ENCODE measurements at places on chromosomes 2 and 18.

DNA sequence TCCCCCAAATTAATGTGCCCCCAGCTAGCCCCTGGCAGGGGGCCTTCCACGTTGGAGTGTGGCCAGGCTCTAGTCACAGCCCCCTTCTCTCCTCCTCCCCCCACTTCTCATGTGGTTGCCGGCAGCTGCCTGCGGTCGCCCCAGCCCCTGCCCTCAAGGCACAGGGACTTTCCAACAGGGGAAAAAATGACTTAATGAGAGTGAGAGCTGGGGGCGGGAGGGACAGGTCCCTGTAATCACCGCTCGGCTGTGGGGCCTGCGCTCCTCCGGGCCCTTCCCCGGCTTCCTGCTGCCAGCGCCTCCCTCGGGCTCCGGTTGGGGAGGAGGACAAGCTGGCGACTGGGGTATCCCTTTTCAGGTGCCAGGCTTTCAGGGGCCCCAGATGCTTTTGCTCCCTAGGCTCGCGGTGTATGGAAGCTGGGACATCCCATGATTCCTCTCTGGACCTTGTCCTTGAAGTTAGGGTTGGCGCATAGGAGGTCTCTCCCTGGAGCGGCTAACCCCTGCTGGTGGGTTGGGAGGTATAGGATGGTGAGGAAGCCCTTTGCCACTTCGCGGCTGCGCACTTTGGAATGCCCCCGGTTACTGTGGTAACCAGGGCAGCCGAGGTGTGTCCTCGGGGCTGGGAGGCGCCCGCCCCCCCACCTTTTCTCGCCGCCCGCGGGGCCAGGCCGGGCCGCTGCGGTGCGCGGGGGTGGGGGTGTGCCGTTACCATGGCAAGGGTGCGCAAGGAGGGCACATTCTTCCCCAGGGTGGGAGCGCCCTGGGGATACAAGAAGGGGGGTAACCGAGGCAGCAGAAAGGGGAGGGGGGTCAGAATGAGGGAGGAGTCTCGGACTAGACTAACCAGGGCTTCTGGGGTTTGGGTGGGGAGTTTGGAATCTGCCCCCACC lies 16.1 kb downstream of the WNT10A start:
- no peak for DNase-seq

DNA sequence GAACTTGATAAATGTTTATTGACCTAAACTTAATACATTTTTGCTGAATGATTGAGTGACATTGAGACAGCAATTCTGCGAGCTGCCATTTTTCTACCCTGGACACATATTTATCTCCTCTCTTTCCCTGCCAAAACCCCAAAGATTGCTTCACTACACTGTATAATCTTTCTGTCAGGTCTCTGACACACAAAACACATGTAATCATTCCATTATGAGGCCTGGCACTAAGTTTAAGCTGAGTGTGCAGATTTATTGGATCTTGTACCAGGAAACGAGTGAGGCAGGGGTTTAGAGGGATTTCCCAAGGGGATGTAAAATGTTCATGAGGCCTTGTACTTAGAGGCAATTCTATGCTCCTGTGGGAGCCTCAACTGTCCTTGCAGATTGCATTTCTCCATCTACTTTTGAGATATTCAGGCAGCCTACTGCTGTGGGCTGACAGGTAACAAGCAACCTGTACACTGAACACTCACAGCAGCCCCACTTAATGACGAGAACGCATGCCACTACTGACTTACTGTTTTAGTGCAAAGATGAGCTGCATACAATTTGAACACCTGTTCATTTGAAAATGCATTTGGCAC lies 13.7 kb upstream of the OSR1 start:
- no peak for DNase-seq

- DNase-seq: no peak
These were observed 93.7 kb upstream of the ZNF516 start for GRCh38 chr18:76588601-76589226.

GRCh38 chr2:1976112-1976511 lies 231.8 kb upstream of the PXDN start:
- DNase-seq: no peak

DNA sequence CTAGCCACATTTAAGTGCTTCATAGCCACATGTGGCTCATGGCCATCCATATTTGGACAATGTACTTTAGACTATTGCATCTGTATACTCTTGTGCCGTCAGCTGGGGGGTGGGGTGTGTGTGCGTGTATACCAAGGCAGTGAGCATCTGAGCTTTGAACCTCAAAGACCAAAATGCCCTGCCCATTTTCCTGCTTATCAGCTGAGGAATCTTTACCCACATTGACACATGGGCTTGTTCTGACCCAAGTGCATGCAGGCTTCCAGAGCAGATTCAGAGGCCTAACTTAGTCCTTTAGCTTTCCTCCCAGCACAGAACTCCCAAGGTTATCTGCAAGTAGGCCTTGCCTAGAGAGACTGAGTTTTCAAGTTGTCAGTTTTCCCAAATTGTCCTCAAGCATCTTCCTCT lies 11.1 kb upstream of the MOCOS start:
- DNase-seq: no peak

GRCh38 chr2:138724729-138725459 lies 55.3 kb downstream of the NXPH2 start:
- no peak for DNase-seq

DNA sequence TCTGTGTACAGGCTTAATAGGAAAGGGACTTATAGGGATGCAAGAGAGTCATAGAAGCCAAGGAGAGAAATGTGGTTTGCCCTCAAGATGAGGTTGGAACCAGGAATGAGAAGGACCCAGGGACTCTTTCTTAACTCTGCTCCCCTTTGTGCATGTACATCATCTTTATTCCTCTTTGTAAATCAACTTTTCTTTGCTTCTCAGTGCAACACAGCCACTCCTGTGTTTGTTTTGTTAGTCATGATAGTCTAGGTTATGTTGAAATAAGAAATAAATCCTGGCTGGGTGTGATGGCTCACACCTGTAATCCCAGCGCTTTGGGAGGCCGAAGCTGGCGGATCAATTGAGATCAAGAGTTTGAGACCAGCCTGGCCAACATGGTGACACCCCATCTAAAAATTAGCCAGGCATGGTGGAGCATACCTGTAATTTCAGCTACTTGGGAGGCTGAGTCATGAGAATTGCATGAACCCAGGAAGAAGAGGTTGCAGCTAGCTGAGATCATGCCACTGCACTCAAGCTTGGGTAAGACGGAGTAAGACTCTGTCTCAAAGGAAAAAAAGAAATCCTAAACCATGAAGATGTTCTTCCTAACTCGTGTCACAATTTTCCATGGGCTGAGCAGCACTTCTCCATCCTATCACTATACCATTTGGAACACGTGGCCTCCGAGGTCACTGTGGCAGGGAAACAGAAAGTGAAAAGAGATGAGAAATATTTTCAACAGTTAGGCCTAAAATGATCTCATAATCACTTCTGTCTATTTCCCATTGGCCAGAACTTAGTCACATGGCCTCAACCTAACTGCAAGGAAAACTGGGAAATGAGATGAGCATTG lies 73.0 kb upstream of the TMEM17 start:
- no peak for DNase-seq

- DNase-seq: peak; percentile 60
These were observed 6.3 kb upstream of the TEX261 start for GRCh38 chr2:71000780-71001591.

DNA sequence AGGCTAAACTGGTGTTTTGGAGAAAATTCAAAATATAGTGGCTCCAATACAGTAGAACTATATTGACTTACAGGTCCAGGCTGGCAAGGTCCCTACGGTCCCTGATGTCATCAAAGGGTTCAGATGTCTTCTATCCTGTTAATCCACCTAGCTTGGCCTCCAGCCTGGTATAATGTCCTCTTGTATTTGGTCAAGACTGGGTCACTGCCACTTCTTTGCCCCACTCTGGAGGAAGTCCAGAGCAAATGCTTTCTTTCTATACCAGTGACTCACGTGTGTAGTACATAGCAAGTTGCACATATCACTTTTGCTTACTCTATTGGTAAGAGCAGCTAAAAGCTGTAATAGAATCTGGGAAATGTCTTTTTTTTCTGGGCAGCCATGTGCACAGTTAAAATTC lies 80.8 kb downstream of the LCLAT1 start:
- no peak for DNase-seq

DNA sequence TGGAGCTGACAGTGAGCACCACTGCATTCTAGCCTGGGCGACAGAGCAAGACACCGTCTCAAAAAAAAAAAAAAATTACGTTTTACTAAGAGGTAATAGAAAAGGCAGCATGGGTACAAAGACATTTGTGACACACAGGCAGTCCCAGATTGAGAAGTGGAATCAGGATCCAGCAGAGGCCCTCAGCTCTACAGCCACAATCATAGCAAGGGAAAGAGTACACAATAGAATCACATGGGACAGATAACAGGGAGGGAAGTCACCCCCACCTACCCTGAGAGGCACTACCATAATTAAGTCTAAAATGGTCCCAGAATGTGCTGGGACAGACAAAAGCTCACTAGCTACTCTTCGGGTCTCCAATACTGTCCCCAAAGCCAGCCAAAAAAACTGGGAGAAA lies 12.5 kb downstream of the SRBD1 start:
- no peak for DNase-seq

GRCh38 chr2:188898261-188898660 lies 75.9 kb upstream of the COL3A1 start:
- DNase-seq: no peak

GRCh38 chr2:43319541-43319940 lies 93.1 kb upstream of the ZFP36L2 start:
- no peak for DNase-seq

DNA sequence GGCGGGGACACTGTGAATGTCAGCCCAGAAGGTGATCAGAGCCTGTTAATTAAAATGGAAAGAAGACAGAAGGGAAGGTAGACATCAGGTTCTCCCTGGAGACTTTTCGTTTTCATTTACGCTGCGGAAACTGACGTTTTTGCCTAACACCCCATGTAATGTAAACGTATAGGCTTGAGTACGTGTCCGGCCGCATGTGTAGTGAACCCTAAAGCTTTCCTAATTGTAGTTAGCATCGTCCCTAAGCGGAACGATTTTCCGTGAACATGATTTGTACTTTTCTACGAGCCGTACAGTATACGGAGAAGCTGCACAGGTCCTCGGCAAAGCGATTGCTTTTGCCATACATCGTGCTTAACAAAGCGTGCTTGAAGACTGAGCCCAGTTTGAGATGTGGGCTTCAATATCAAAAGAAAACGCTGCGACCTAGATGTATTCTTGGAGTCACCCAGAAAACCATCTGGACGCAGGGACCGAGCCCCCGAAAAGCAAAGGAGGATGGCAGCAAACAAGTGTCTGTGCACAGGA lies 284 bp downstream of the TIMM21 start:
- no peak for DNase-seq

- no peak for DNase-seq
These were observed 46.0 kb downstream of the SLC66A2 start for GRCh38 chr18:79905389-79905911.

DNA sequence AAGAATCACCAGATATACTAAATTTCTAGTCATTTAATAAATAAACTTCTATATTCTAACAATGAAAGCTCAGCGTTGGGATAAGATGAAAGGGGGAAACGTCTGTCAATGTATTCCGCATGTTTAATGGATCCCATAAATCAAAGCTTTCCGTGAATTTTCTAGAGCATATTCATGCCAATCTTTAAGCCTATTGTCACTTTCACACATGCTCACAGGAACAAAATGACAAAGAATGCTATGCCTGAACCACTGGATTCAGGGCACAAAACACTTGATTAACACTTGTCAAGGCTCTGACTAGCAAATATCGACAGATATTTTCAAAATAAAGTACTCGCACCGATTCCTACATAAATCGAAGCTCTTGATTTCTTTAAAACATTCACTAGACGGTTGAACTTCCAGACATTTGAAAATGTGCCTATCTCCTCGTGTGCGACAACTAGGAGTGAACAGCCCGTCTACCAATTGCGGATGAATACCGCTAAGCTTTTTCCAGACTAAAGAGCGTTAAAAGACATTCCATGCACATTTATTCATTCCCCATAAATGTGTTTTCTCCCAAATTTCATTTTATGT lies 1.8 kb downstream of the TLK1 start:
- DNase-seq: no peak

DNA sequence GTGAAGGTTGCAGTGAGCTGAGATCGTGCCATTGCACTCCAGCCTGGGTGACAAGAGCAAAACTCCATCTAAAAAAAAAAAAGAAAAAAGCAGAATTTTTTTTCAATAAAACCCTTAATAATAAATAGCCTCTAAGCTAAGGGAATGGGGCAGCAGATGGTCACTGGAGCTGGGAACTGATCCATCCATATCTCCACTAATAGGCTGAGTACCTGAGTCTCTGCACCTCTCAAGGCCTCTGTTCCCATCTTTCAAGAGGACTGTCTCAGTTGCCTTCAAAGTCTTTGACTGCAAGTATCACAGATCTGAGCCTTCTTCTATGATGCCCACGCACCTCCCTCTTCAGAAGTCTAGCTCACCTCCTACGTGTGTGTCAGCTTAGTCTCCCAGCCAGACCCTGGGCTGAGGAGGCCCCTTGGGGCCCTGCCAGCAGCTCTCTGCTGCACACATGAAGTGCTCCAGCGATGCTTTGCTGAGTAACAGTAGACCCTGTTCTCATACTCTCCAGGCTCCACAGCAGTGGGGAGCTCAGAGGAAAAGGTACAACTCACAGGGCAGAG lies 32.9 kb downstream of the ST8SIA5 start:
- no peak for DNase-seq

DNA sequence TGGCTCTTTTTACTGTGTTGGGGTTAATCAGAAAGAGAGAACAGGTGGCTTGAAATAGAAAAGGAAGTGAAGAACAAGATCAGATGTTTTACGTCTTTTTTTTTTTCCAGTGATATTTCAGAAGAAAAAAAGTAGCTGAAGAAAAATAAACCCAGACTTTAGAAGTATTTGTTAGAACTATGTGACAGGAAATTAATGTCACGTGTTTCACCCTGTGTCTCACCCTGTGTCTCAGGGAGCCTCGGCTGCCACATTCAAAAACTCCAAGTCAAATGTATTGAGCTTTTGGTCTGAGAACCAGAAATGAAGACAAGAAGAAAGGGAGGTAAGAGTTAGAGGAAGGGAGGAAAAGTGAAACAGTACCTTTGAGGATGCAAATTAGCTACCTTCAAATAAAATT lies 38.0 kb downstream of the AKAIN1 start:
- no peak for DNase-seq

DNA sequence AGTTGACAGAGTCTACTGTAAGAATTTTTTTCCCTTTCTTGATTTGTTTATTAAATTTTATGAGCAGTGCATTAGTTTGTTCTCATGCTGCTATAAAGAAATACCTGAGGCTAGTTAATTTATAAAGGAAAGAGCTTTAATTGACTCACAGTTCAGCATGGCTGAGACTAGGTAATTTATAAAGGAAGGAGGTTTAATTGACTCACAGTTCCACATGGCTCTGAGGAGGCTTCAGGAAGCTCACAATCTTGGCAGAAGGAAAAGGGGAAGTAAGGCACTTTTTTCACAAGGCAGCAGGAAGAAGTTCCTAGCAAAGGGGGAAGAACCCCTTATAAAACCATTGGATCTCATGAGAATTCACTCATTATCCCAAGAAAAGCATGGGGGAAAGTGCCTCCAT lies 191.4 kb upstream of the VRK2 start:
- DNase-seq: no peak

GRCh38 chr2:181300600-181301291 lies 156.4 kb upstream of the ITGA4 start:
- no peak for DNase-seq

DNA sequence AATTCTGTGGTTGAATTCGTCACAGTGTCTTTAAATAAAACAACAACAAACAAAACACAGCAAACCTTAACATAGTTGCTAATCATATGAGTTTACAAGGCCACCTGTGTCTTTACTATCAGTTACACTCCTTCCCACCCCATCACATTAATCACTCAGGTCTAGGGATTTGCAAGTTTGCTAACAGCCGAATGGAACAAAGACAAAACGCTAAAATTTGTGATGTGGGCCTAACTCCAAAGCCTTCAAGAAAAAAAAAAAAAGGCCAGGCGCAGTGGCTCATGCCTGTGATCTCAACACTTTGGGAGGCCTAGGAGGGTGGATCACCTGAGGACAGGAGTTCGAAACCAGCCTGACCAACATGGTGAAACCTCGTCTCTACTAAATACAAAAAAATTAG lies 566 bp upstream of the POLI start:
- DNase-seq: no peak

Measured in nucleus accumbens (tissue), 56 donors.